ENCODE measurements at places on chromosomes 6 and 20.

DNA sequence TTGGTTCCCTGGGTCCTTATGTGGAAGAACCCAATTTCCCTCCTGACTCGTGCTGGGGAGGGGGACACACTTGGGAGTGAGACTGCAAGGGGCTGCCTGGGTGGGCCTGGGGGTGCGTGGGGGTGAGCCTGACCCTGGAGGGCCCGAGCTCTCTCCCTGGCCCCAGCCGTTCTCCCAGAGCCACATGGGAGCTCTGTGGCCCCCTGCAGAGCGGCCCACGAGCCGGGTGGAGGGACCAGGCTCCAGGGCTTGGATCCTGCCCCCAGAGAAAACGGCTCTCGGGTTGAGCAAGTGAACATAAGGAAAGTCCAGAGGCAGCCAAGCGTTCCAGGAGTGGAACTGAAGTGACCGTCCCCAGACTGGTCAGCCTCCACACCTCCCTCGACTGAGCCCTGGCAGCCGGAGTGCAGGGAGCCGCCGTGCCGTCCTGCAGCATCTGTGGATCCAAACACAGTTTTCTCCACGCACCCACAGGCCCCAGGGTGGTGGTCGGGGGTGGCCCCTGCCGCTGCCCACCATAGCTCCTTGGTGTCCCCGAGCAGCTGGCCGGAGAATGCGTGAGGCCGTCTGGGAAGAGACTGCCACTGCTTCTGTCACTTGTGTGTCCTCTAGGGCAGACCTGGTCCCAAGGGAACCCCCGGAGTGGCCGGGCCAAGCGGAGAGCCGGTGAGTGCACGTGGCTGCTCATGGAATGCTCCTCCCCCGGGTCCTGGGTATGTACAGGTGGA lies 10.6 kb downstream of the COL9A3 start:
- DNase-seq, result no peak

DNA sequence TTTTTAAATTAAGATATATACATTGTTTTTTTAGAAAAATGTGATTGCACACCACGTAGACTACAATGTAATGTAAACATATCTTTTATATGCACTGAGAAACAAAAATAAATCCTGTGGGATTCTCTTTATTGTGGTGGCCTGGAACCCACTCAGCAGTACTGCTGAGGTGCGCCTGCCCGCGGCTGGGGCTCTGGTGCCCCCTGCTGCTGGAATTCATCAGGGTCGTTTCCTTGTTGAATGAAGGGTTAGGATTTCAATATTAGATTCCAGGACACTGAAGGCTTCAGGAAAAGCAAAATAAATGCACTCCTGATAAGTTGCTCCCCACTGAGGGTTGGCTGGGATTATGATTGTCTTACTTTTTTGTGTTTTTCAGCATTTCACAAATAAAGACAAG lies 175.8 kb upstream of the GGTLC1 start:
- peak; percentile 14 for DNase-seq

- no peak for DNase-seq
Observed at GRCh38 chr20:42461965-42462593, 727.6 kb downstream of the PTPRT start.

- DNase-seq, result no peak
Observed at GRCh38 chr6:106825156-106825555, 149.4 kb downstream of the CD24 start.

GRCh38 chr6:166228839-166229528 lies 61.3 kb upstream of the TBXT start:
- no peak for DNase-seq

GRCh38 chr20:14295238-14295637 lies 42.2 kb downstream of the FLRT3 start:
- no peak for DNase-seq

GRCh38 chr6:151263967-151264366 lies 24.2 kb downstream of the AKAP12 start:
- DNase-seq, result no peak

DNA sequence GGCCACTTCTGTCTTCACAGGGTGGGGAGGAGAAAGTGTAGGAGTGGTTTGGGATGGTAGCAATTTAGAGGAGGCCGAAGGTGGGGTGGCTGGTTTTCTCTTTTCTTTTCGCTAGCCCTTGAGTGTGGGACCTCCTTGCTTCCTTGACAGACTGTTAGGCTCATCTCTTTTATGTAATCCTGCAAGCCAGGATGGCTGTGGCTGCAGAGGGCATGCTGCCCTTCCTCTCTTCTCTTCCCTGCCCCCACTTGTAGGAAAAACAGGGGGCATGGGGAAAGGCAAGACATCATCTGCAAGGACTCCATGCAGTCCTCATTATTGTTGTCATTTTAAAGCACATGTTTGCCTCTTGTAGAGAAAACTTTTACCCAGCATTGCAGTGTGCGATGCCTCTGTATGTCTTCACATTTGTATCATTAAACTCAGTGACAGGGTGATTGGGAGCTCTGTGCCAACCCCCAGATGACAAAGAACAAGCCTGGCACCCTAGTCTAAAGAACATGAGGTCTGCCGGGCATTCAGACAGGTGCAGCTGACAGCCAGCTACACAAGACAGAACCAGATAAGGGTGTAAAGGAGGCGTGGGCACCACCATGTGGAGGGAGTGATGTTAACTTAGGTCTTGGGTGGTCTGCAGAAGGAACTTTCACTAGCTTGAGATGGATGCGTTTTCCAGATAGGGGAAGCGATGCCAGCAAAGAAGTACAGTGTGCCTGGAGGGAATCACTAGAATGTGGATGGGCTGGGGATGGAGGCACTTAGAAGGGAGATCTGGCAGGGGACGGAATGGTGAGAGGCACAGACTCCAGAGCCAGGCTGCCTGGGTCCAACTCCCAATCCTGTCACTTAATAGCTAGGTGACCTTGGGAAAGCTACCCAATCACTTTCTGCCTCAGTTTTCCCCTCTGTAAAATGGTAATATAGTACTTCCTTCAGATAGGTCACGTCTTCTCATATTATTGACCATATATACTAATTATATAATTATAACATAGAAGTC lies 207.6 kb downstream of the TBC1D7 start:
- DNase-seq, result no peak

GRCh38 chr6:131433927-131434326 lies 139.1 kb upstream of the ARG1 start:
- no peak for DNase-seq

DNA sequence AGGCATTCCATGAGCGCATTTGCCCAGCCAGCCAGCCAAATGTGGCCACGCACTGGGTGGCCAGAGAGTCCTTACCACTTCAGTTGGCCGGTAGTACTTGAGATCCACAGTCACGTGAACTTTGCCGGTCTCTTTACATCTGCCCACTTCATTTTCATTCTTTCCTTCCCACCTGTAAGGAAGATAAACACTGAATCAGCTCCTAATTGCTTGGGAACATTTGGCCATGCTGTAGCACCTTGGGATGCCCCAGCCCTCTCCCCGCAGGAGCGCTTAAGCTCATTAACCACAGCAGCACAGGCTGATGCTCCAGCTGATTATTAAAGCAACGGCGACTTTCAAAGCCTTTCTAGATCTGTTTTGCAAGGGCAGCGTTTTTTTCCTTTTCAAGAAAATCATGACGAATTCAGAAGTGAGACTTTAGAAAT lies 116.6 kb downstream of the FOXC1 start:
- DNase-seq, result no peak

DNA sequence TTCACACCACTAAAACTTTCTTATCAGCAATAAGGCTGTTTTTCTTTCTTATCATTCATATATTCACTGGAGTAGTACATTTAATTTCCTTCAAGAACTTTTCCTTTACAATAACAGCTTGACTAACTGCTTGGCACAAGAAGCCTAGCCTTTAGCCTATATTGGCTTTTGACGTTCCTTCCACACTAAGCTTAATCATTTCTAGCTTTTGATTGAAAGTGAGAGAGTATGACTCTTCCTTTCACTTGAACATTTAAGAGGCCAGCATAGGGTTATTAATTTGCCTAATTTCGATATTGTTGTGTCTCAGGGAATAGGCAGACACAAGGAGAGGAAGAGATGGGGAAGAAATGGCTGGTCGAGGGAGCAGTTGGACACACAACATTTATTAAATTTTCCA lies 23.6 kb downstream of the THEMIS start:
- no peak for DNase-seq

Measured in stimulated activated CD8-positive, alpha-beta memory T cell treated with anti-CD3 and anti-CD28 coated beads, Interleukin-4, amount 100 ng/mL, for 24 hours (primary cell).